ENCODE measurements at places on chromosomes 1 and 21. TPM values are rescaled to one million over a fixed set of nuclear protein-coding genes. Genes with fewer than 3 reads are reported as not detected.

The FAM43B gene
- under 0.01 TPM for total RNA-seq

The RAD54L gene
- 4.0 TPM for total RNA-seq

The VAMP3 gene
- 78.6 TPM for total RNA-seq

The CR1L gene
- total RNA-seq = not detected

The KLF17 gene
- total RNA-seq = 0.37 TPM

The FLG2 gene
- not detected for total RNA-seq

The C1orf21 gene
- total RNA-seq = 8.6 TPM

The NTRK1 gene
- 0.20 TPM for total RNA-seq

The JAM2 gene
- 0.37 TPM for total RNA-seq

The OR2L3 gene
- not detected for total RNA-seq

The NPPB gene
- total RNA-seq = not detected

The C1orf35 gene
- total RNA-seq = 5.5 TPM

The HPCA gene
- total RNA-seq = not detected

The USH2A gene
- not detected for total RNA-seq

The SPRR5 gene
- not detected for total RNA-seq

The KRTAP19-1 gene
- total RNA-seq = not detected

The SHC1 gene
- total RNA-seq = 280 TPM

The GFI1 gene
- total RNA-seq = under 0.01 TPM

The DNASE2B gene
- not detected for total RNA-seq

The SPRR2A gene
- total RNA-seq = not detected

The TESK2 gene
- total RNA-seq = 1.2 TPM

The VASH2 gene
- total RNA-seq = under 0.01 TPM

The KCND3 gene
- total RNA-seq = under 0.01 TPM

The ADGRL4 gene
- total RNA-seq = 37.3 TPM
